ENCODE measurements at places on chromosomes 7 and 10. TPM values are rescaled to one million over a fixed set of nuclear protein-coding genes. Genes with fewer than 3 reads are reported as not detected.

The PDE1C gene
- 2.8 TPM for total RNA-seq

DNA sequence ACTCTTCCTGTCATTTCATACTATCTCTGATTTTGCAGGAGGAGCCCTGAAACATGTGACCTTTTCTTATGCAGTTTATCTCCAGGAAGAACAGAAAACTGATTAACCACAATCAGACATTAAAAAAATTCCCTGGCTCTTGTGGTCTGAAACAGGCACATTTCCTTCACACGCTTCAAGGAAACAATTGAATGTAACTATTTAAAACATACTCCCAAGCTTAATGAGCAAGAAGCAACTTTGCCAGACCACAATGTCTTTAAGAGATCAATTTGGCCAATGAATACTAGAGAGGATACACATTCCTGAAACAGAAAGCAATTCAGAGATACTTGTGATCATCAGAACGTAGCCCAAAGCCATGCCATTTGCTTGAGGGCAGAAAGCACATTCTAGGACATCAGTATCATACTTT lies 65.8 kb downstream of the PIP4K2A start:
- no peaks in the 10 kb centered on the region for H3K36me3 ChIP-seq
- no peak overlapping the region for H3K27ac ChIP-seq
- H3K4me3 ChIP-seq: no peak overlapping the region
- no peak for DNase-seq

DNA sequence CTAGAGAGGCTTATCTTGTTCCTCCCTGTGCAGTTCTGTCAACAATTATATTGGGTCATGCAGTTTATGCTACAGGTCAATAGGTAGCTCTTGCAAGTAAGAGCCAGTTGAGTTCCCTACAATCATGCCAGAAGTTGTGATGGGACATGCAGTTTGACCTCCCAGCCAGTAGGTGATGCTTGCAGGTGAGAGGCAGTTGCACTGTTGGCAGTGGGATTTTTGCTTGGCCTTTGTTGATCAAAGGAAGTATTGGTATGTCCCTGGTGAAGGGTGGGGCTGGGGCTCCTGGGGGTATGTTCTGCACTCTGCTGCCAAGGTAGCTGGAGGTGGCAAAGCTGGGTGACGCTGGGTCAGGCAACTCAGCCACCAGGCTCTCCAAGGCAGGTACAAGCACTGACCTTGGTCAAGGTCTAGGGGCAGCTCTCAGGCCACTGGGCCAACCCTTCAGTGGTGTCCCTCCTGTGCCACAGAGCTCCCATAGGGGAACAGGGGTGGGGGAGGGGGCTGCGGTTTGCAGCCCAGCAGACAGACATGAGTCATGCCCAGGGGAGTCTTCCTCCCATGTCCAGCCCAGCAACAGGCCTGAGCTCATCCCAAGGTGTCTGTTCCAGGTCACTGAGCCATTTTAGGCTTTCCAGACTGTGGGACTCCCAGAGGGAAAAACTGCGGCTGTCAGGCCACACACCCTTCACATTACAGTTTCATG lies 43.3 kb downstream of the MEOX2 start:
- H3K4me1 ChIP-seq: no peaks in the 10 kb centered on the region
- no peak for DNase-seq
- H3K36me3 ChIP-seq: no peaks in the 10 kb centered on the region

GRCh38 chr7:121192834-121193233 lies 136.0 kb upstream of the WNT16 start:
- DNase-seq: no peak
- no peaks in the 10 kb centered on the region for H3K4me1 ChIP-seq
- H3K36me3 ChIP-seq: no peaks in the 10 kb centered on the region
- H3K4me3 ChIP-seq: no peak overlapping the region

The SUN3 gene
- not detected for total RNA-seq

DNA sequence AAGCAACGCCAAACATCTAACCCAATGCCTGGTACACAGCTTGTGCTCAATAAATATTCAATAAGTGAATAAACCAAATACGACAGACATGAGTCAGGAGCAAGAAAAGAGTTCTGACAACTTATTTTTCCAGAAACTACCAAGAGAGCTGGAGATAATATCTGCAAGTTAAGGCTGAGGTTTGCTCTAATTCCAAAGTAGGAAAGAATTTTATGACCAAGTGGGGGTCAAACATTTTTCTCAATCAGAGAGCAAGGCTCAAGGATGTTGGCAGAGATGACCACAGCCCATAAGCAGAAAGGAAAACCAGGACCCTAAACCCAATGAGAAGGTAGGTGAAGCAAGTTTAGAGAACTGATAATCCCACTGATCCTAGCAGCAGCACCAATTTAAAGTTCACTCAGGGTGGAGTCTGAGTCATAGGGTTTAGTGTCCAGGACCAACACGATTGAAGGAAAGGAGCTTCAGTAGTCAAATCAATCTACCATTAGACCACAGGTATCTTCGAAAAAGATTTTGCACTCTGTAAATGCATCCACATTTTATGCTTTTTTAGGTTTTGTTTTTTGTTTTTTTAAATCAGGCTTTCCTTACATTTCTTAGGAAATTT lies 49.3 kb upstream of the KCNIP2 start:
- H3K4me3 ChIP-seq: no peak overlapping the region
- no peak overlapping the region for H3K27ac ChIP-seq
- no peak for DNase-seq

DNA sequence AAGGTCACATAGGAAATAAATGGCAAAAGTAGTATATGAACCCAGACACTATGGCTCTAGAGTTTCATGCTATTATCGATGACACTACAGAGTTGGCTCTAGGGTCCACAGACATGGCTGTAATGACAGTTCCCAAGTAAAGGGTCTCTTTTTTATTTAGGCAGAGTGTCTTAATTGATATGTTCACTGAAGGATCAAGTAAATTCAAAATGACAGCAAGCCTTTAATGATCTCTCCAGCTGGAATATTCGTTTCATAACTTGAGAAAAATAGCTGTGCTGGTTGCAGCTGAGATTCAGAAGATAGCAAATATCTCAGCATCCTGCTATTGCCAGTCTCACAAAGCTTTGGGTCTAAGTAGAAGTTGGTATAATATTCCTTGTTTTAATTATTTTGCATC lies 333.6 kb upstream of the MAGI2 start:
- no peak overlapping the region for H3K27ac ChIP-seq
- no peaks in the 10 kb centered on the region for H3K4me1 ChIP-seq
- no peaks in the 10 kb centered on the region for H3K27me3 ChIP-seq

DNA sequence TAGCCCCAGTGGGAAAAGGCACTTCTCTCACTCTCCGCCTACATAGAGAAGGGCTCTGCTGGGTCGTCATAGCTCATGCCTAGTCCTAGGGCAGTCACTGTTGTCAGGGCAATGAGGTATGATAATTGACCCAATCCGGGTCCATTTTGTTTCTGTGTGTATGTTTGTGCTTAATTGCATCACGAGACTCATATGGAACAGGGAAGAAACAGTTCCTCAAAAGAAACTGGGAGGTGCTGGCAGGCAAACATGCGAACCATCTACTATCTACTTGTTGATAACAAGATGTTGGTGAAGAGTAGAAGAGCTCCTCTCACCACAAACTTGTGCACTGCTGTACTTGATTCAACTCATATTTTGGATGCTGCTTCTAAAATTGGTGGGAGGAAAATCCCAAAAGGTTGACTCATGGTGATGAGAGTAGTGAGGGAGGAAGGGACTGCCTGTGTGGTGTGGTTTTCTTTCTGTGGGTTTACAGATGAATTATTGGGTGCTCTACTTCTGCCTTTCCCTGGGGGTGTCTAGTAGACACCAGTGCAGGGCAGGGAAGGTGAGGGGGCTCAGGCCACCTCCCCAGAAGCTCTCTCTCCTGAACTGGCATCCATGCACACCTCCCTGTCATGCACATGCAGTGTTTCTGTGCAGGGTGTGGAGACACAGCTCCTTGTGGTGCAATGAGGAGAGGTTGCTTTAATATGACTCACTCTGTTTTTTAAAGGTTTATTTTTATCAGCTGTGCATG lies 29.4 kb downstream of the LSMEM1 start:
- H3K27ac ChIP-seq: no peak overlapping the region
- no peak overlapping the region for H3K4me3 ChIP-seq
- DNase-seq: no peak
- H3K4me1 ChIP-seq: no peaks in the 10 kb centered on the region

GRCh38 chr10:75883081-75884072 lies 452.0 kb downstream of the LRMDA start:
- no peaks in the 10 kb centered on the region for H3K4me1 ChIP-seq
- no peak overlapping the region for H3K27ac ChIP-seq
- peak; percentile 38 for DNase-seq
- H3K36me3 ChIP-seq: no peaks in the 10 kb centered on the region
- H3K27me3 ChIP-seq: no peaks in the 10 kb centered on the region

DNA sequence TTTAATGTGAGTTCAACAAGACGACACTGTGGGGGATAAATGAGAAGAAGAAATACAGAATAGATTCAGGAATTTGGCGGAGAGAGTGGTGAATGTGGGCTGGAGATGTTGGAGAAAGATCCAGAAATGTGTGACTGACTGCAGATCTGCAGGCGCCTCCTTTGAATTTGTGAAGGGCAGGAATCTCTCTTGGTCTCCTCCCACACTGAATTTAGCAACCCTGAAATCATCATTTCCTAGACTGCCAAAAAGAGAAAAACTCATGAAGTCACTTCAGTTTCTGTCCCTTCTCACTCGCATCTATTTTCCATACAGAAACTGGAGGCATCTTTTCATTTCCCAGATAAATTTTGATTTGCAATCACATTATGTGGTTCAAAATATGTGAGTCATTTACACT lies 128.7 kb downstream of the GNAI1 start:
- H3K27me3 ChIP-seq: no peaks in the 10 kb centered on the region
- H3K36me3 ChIP-seq: no peaks in the 10 kb centered on the region
- H3K4me1 ChIP-seq: no peaks in the 10 kb centered on the region
- no peak for DNase-seq

The SDK1 gene
- 23.4 TPM for total RNA-seq

DNA sequence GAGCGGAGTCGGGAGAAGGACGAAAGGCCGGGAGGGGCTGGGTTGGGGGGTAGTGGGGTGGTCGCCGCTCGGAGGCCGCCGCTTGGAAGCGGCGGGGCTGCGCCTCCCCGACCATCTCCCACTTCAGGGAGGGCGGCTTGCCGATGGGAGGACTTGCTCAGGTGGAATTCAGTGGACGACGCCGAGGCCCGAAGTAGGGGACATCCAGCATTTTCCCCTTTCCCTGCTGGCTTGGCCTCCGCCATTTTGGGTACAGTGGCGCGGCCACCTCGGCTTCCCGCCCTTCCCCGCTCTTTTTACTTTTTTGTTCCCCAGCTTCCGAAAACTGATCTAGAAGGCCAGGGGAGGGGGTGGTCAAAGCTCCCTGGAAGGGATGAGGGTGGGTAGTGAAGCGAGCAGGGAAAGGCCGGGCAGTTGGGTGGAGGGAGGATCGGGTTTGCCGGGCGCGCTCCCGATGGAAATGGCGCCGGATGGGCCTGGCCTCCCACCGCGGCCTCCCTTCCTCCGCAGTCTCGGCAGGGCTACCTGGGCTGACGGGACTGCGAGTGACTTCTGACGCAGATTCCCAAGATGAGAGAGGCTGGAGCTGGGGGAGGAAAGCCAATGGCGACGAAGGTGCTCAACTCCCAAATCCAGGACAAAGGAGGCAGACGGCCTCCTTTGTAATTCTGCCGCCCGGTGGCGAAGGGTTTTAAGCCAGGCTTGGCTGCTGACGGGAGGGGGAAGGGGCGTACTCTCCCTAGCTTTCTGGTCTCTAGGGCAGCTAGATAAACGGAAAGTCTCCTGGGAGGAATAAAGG lies at the start of gene PBLD:
Gene PBLD, minus strand, starts transcription at position 670 of the 799 bp plus-strand sequence. CDS start 26,084 bp downstream, outside the sequence.
- H3K27ac ChIP-seq: peak within 1 kb of the TSS; percentile 90
- no peaks in the 10 kb centered on the region for H3K27me3 ChIP-seq
- no peaks in the 10 kb centered on the region for H3K36me3 ChIP-seq
- H3K4me1 ChIP-seq: peaks cover 45% of the 10 kb centered on the region

The EIF4H gene
- 140 TPM for total RNA-seq

Data from pancreas (tissue), 10 donors.